ENCODE measurements at places on chromosomes 11 and 22.

DNA sequence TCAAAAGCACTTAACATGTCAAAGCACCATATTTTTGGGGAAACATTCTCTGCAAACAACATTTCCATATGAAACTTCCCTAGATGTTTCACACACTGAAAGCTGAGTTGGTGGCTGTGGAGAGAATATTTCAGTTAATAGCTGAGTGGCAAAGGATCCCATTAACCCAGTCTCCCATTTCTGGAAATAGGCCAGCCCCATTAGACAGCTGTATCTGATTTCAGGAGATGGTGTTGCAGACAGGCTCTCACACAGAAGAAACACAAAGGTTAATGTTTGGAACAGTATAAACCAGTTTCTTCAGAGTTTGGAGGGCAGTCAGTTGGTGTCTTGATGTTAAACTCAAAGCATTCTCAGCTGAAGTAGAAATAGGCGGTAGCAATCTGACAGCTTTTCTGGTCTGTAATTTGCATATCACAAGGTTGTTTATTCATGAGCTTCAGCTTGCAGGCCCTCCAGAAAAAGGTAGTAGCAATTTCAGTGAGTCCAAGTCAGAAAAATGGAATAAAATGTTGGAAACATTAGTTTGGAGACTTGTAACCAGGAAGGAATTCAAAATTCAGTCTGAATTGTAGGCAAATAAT, 15.5 kb upstream of the ZBTB44 start:
- no peak for DNase-seq

GRCh38 chr11:132238331-132238866, 868.0 kb downstream of the NTM start:
- no peak for DNase-seq

DNA sequence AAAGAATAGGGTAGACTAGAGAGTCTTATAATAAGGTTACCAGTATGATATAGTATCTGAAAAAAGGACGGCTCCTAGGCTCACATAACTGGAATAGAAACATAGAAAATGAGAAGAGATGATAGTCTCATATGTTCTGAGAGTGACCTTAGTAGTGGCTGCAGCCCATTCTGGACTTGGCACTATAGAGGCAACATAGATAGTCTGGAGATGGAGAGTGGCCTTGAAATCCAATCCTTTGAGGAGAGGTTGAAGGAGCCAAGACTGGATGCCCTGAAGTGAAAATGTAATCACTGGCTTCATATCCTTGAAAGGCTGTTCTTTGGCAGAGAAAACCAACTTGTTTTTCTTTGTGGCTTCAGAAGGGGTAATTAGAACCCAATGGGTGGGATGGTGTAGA, 81.1 kb downstream of the STIM1 start:
- no peak for DNase-seq

GRCh38 chr11:124886978-124887666, 10.5 kb downstream of the ROBO4 start:
- no peak for DNase-seq

- DNase-seq = no peak
Measured at GRCh38 chr11:69306821-69307220, 12.9 kb downstream of the MYEOV start.

- no peak for DNase-seq
Measured at GRCh38 chr11:132101881-132102280, 731.5 kb downstream of the NTM start.

GRCh38 chr11:61045271-61045670, 57.0 kb upstream of the CD5 start:
- no peak for DNase-seq

DNA sequence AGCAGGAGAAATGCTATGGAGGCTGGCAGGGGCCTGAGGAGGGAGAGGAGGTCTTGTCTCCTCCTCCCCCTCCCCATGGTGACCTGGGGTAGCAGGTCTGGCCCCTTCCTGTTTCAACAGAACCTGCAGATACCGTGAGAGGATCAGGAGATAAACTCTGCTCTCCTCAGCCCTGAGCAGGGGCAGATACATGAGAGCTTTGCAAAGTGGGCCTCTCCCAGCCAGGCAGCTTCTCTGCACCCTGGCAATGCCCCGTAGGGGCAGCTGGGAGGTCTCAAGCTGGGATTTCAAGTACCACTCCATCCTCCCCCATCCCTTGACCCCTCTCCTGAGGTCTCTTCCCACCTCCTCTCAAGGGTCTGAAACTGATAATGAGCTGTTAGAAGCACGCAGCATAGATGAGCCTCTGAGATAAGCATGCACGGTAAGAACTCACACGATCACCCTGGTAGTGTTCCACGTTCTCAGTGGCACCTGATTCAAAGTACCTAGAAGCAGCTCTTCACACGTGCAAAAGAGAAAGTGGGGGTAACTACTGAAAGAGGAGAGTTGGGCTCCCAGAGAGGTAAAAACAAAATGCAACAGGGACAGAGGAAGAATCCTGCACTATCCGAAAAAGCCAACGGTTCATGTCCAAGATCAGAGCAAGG, 4.9 kb upstream of the CCDC86 start:
- DNase-seq = no peak

DNA sequence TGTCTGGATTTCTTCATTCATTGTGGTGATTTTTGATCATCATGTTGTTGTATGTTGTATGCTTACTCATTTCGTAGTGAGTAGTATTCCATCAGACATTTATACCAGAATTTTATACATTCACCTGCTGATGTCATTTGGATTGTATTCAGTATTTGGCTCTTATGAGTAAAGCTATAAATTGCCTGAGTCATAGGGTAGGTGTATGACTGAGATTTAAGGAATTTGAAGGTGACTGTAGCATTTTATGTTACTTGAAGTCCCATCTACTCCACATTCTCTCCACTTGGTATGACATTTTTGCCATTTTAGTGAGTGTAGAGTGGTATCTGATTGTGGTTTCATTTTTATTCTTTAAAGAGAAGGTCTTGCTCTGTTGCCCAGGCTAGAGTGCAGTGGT, 548.2 kb downstream of the TBC1D22A start:
- no peak for DNase-seq

DNA sequence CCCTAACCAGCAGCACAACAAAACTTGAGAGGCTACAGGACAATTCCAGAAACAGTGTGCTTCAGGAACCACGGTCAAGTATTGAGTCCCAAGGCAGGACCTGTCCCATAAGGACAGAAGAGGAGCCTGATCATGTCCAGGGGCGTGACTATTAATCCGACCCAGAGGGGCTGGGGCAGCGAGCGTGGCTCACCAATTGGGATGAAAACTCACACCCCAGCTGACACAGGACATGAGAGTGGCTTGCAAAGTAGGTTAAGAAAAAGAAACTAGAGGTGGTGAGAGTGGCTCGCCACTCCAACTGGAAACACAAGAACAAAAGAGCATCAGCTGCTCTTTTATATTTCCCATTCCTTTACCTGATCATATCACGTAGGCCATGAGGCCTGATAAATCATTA, 16.0 kb upstream of the FEZ1 start:
- DNase-seq = no peak

DNA sequence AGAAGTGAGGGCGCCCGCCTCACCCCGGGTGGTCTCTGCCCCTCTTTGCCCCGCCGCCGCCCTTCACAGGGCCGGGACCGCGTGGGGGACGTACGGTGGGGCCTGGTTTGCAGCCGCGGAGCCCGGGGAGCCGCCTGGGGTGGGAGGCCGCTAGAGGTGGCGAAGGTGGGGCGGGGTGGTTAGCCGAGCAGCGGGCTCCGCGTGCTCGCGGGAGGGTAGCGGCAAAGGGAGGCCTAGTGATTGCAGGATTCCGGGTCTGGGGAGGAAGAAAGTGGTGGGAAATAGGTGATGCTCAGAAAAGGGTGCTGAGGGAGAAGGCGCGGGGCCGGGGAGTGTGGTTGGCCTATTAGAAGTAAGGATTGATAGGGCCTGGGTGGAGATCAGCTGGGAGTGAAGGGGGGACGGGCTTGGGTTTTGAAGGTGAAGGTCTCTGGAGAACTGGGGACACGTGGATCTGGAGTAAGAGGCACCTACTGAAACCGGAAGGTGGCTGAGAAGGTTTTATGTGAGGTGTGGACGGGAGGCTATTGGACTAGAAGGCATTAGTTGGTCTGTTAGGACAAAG, 571 bp downstream of the FAR1 start:
- peak; percentile 68 for DNase-seq

DNA sequence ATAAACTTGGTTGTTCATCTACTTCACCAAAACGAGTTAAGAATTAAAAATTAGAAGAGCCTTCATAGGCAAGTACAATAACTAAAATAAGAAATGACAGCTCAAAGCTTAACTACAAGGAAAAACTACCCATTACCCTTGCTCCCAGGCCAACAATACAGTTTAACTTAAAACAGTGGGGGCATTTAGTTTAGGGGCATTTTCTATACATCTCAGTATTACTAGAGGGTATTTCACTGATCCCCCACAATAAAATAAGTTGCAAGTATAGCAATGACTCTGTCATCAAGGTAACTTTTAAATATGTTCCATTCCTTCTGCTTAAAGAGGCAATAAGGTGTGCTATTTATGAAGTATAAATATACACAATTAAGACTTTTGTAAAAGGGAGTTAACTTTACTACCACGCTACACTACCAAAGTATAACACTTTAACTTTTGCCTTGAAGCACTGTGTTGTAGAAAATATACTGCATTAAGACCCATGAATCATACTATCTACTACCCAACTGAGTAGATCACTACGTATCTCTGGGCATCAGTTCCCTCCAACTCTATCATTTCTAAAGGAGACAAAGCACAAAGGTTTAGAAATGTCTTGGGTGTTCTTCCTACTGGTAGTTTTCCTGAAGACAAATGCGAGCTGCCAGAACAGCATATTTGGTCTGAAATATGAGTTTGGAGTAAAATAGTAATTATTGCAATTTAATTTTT, 29.8 kb downstream of the CHORDC1 start:
- DNase-seq = no peak

DNA sequence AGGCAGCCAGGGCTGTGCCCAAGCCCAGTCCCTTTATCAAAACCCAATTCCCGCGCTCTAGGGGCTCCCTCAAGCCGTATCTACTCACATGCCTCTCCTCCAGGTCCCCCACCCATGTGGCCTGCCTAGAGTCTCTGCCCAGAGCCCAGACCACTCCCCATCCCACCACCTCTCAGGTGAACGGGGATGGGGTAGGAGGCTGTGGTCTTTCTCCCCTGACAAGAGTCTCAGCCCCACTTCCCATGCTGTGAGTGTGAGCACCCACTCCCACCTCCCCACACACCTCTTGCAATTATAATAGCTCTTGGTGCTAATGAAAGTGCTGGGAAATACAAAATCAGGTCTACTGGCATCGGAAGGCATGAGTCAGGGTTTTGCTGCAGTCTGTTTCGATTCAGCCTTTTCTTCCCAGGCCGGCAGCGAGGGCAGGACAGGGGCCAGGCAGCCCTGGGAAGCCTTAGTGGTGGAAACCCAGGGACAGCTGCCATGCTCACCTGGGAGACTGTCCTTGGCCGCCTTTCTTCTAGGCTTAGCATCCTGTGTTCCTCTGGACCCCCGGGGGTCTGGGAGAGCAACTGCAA, 16.7 kb upstream of the TMPRSS4 start:
- DNase-seq = no peak

GRCh38 chr22:48940266-48941032, 887.2 kb downstream of the BRD1 start:
- DNase-seq = no peak

DNA sequence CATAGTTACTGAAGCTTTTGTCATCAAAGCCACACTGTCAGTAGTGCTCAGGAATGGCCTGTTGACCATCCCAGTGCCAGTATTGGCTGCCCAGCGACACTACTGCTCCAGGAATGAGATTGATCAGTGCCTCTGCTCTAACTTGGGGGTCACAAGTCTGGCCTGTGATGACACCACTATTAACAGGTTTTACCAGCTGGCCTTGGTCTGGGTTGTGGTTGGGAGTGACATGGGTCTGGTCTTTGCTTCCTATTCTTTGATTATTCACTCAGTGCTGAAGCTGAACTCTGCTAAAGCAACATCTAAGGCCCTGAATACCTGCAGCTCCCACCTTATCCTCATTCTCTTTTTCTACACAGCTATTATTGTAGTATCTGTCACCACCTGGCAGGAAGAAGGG, 21.5 kb downstream of the OR56B4 start:
- no peak for DNase-seq

DNA sequence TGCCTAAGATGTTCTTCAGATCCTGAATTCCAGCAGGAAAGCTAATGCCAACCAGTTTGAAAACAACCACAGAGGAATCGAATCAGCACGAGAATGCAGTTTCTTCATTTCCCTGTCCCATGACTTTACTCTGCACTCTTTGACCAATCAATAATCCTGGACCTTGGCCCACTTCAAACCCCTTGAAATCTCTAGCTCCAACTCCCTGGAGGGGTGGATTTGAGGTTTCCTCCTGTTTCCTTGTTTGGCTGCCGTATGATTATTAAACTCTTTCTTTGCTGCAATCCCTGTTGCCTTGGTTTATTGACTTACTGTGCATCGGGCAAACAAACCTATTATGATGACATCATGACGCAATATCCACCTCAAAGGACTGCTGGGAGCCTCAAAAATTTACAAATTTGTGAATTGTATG, 109.3 kb downstream of the FBXO7 start:
- DNase-seq = no peak

DNA sequence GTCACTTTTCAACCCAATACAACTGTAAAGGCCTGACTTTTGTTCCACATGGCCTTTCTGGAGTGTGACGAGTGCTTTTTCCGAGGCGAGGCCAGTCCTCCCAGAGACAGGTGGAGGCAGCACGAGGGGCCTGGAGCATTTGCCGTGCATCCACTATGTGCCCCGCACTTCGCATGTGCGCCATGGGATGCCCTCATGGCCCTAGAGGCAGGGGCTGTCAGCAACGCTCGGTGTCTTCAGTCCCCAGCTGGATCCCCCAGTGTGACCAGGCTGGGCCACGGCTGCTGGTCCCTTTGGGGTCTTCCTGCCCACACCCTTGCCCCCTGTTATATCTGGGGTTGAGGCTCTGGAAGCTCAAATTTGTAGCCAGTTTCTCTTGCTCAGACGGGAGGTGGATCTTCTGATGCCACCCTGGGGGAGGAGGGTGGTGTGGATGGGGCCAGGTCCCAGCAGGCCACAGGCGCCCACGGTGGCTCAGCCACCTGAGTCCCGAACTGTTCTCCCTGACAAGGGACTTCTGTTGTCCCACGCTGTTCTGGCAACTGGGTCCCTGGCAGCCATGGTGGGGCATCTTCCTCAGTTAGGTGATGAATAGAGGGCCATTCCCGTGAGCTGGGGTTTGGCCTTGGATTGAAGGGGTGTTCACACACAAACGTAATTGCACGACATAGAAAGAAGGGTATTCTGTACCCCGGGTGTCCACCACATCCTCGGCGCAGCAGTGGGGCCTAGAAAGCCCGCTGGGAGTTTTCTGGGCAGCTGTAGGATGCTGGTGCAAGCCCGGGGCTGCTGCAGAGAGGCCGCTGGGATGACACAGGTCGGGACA, 100.9 kb downstream of the CTTN start:
- no peak for DNase-seq

- DNase-seq = no peak
Measured at GRCh38 chr22:47705350-47705749, 942.9 kb downstream of the TBC1D22A start.

GRCh38 chr11:46034041-46034440, 87.2 kb downstream of the PHF21A start:
- no peak for DNase-seq
